ENCODE measurements at places on chromosomes 4 and X. TPM values are rescaled to one million over a fixed set of nuclear protein-coding genes. Genes with fewer than 3 reads are reported as not detected.

DNA sequence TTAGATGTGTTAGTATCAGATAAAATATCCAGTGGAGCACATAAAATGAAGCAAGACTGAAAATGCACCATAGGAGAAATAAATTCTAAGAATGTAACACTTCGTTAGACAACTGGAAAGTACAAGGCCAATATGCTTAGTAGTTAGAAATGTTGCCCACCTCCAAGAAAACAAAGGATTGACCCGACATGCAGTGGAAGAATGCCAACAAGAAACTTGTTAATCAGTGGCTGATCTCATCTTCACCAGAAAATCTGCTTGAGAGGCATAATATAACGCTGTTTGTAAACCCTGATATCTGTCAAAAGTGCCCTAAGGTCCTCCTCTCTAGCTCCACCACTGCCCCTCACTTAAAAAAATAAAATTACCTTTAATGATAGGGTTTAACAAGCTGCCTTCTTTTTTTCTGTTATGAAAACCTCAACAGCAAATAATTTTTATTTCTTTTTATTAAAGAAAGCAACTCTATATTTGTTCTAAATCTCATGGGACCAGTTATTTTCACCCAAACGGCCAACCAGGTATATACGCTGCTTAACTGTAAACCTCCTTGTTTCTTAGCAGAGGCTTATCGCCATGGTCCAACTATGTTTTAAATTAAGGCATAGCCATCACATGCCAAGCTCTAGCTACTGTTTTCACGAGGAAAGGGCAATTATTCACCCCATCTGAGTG, 1.8 kb downstream of the RASGEF1B start:
- no peak for DNase-seq

DNA sequence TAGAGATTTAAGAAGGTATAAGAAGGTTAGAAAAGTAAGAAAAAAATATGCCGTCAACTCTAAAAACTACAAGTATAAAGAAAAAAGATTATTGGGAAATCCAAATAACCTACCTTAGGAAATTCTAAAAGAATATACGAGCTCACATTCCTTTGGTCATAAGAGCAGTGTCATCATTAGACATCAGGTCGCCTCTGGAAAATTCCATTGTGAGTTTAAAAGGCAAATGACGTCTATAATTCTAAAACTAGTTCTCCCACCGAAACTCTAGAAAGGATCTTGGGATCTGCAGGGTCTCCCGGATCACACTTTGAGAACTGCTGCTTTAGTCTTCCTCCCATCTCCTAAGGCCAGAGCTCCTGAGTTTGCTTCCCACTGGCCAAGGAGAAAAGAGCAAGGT, 518 bp upstream of the SAT1 start:
- no peak for DNase-seq

GRCh38 chr4:174709526-174709925, 119.5 kb downstream of the GLRA3 start:
- DNase-seq = no peak

DNA sequence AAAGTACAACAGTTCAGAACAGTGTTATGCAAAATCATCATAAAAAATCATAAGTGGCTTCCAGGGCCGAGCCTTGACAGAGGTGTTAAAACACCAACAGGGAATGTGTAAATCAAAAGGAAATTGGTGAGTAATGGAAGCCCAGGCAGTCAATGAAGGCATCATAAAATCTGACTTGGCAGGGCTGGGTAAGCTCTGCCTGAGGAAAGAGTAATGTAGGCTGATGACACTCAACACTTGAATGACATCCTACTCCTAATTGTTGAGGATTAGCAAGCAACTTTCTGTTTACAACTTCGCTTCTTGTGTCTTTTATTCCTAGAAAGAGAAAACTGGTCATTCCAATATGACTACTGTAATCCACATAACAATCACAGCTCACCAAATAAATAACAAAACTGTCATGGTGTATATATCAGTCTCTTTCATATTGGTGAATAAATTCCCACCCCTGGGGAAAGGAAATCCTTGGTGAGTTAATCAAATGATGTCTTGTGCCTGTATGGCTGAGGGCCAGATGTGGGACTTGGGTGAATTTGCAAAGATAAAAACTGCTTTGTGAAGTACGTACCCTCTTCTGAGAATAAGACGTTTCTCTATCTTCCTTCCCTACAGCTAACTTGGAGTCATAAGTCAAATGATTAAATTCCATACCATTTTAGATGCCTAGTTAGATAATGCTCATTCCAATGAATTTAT, 196.8 kb downstream of the DCHS2 start:
- no peak for DNase-seq

GRCh38 chr4:150585611-150586010, 3.7 kb downstream of the MAB21L2 start:
- DNase-seq = no peak

DNA sequence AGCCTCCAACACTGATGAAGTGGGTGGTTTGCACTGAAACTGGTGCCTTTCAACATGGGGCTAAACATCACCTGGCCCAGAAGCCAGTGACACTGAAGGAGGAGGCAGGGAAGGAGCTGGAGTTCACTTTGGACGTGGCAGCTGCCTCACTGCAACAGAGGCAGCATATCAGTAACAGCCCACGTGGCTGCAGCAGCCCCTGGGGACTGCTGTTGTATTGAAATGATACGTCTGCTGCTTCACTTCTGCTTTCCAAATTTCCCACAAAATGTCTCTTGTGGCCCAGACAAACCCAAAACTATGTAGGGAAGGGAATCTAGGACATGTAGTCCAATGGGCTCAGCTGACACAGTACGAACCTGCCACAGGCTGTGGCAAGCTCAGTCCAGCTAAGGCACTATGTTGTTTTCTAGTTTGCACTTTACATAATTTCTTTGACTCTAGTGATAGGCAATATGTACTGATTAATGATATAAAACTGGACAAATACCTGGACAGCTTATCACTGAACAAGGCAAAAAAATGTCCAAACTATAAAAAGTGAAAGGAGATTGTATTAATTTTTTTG, 84.7 kb upstream of the RAPGEF2 start:
- DNase-seq = no peak

DNA sequence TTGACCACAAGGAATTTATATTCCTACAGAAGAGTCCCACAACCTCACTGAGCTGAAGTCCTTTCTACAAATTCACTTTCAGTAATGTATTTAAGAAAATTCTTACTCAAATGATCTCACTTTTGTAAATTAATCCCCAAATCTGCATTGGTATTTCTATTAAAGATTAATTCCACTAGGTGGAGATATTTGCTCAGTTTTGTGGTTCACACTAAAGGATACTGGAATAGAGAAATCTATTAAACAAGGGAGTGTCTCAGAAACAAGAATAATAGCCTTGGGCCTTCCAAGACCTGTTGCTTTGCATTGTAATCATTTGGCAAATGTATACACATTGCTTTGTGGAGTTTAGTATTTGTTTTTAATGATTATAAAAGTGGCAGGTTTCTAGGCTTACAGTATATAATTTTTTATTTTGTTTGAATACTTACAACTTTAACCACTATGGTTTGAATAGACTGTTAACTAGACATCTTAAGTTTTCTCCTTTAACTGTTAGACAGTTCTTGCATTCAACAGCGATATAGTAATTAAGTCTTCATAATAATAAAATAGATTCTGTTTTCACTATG, 25.9 kb downstream of the CFAP299 start:
- DNase-seq = peak; percentile 28

DNA sequence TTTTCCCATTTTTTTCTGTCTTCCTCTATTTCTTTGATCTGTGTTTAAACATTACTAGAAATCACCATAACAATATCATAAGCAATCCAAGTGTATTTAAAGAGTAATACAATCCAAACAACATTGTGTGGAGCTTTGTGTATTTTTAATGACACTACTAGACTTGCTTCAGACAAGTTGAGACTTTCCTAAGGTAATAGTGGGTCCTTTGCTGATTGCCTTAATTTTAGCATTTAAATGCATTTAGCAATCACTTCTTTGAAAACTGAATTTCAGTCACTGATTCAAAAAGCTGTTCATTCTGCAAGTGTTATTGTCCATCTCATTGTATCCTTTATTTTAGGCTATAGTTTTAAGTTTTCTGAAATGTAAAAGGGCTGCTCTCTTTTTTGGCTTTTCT, 804.8 kb downstream of the ADGRL3 start:
- DNase-seq = no peak

- no peak for DNase-seq
Observed at GRCh38 chr4:171875291-171875690, 62.1 kb downstream of the GALNTL6 start.

The PABPC1L2A gene
- total RNA-seq = not detected

The PQBP1 gene
- total RNA-seq = 31.2 TPM

The GPC3 gene
- not detected for total RNA-seq

The CTSO gene
- 1.9 TPM for total RNA-seq

The FGFBP2 gene
- not detected for total RNA-seq
